ENCODE measurements at places on chromosomes 12 and 14.

- DNase-seq = no peak
Measured at GRCh38 chr12:27052176-27052575, 29.8 kb downstream of the MED21 start.

GRCh38 chr12:5898874-5899273 is 46.2 kb downstream of the ANO2 start:
- DNase-seq = no peak

DNA sequence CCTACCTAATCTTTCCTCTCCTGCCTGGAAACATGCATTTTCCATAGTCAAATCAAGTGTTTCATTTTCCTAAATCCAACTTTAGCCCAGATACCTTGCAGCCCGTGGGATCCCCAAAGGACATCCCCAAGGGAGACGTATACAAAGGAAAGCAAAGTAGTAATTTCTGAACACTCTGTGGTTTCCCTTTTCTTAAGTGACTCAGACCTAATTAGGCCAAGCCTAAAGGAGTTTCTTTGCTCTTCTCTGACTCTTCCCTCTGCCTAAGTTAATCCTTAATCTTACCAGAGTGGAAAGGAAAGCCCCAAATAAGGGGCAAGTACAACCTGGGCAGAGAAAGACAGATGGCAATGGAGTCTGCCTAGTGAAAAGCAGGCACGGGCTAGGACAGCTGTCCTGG is 250.3 kb downstream of the SPTSSA start:
- no peak for DNase-seq

DNA sequence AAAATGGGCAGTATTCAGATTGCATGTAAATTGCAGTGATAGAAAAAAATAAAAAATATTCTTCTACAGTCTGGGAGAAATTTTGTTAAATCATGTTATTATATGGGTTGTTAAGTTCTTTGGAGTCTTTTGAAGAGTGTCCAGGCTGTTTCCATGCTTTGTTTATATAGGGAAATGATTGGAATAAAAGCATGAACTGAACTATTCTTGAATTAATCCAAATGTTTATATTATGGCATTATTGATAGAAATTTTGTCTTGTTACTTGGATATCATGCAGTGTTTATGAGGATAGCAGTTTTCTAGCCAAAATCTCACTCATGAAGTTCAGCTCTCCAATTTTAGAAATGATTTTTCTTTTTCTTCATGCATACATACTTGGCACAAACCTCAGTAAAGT is 108.2 kb upstream of the NAV3 start:
- no peak for DNase-seq

- no peak for DNase-seq
Measured at GRCh38 chr14:102029956-102030355, 56.9 kb downstream of the HSP90AA1 start.
